SJSA1 (cell line): ENCODE measurements at places on chromosomes 4 and X. TPM values are rescaled to one million over a fixed set of nuclear protein-coding genes. Genes with fewer than 3 reads are reported as not detected.
A peak's percentile ranks its signal among the peaks of the same experiment; 100 is the strongest.

- DNase-seq: no peak
- no peaks in the 10 kb centered on the region for H3K36me3 ChIP-seq
- no peak overlapping the region for H3K4me3 ChIP-seq
- no peaks in the 10 kb centered on the region for H3K27me3 ChIP-seq
Measured at GRCh38 chrX:18574591-18574990, 97.3 kb downstream of the RS1 start.

GRCh38 chr4:98688411-98689290, 30.2 kb upstream of the TSPAN5 start:
- peak; percentile 49 for DNase-seq
- H3K4me3 ChIP-seq: no peak overlapping the region
- peak overlapping the region; percentile 34 for H3K27ac ChIP-seq
- peaks cover 15% of the 10 kb centered on the region for H3K4me1 ChIP-seq
- H3K36me3 ChIP-seq: no peaks in the 10 kb centered on the region

- no peaks in the 10 kb centered on the region for H3K27me3 ChIP-seq
- H3K27ac ChIP-seq: no peak overlapping the region
- H3K4me3 ChIP-seq: no peak overlapping the region
- H3K36me3 ChIP-seq: no peaks in the 10 kb centered on the region
Measured at GRCh38 chrX:63363788-63364187, 12.7 kb upstream of the SPIN4 start.

The ODAPH gene
- not detected in 2 replicates for total RNA-seq

DNA sequence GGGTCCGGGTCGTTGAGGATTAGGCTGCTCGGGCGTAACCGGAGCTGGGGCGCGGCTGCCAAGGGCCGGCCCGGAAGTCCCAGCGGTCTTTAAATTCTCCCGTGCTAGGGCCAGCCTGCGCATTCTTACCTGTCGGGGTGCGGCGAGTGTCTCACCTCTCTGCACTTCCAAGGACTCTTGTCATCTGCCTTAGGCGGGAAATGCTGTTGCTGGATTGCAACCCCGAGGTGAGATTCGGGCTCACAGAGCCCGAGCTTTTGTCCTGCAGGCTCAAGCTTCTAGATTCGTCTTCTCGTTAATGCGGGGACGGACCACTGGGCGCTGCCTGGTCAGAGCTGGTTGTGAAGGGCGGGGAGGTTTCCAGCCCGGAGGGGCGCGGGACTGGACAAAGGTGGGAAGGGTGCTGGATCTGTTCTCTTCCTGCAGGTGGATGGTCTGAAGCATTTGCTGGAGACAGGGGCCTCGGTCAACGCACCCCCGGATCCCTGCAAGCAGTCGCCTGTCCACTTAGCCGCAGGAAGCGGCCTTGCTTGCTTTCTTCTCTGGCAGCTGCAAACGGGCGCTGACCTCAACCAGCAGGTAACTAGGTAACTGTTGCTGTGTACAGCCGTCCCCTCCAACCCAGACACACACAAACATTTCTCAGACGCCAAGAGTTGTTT, at the start of gene ANKRD37:
Gene ANKRD37 (plus strand): TSS at position 118 of the 662 bp plus-strand sequence. CDS start 83 bp downstream, at position 201.
- H3K27ac ChIP-seq: peak within 1 kb of the TSS; percentile 92
- no peak for DNase-seq

GRCh38 chr4:147201016-147201415, 255.4 kb upstream of the TTC29 start:
- H3K4me3 ChIP-seq: no peak overlapping the region
- H3K27ac ChIP-seq: no peak overlapping the region
- no peaks in the 10 kb centered on the region for H3K36me3 ChIP-seq
- H3K27me3 ChIP-seq: no peaks in the 10 kb centered on the region

DNA sequence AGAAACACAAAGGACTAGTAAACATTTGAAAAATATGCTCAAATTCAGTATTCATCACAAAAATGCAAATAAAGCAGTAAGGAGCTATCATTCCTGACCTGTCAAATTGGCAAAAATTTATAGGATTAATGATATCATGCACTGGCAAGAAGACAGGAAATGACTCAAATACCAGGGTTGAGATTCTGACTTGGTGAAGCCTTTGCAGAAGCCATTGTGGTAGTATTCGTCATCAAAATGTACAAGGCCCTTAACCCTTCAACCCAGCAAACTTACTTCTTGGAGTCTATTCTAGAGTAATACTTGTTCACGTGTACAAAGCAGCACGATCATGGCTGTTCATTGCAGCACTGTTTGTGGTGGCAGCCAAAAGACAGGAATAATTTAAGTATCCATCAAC, 132.4 kb downstream of the ENOX2 start:
- DNase-seq: peak; percentile 10
- peaks cover 17% of the 10 kb centered on the region for H3K4me1 ChIP-seq
- H3K4me3 ChIP-seq: no peak overlapping the region
- H3K27ac ChIP-seq: no peak overlapping the region
- H3K36me3 ChIP-seq: no peaks in the 10 kb centered on the region
- H3K27me3 ChIP-seq: no peaks in the 10 kb centered on the region

The PABPC4L gene
- not detected in 2 replicates for total RNA-seq

DNA sequence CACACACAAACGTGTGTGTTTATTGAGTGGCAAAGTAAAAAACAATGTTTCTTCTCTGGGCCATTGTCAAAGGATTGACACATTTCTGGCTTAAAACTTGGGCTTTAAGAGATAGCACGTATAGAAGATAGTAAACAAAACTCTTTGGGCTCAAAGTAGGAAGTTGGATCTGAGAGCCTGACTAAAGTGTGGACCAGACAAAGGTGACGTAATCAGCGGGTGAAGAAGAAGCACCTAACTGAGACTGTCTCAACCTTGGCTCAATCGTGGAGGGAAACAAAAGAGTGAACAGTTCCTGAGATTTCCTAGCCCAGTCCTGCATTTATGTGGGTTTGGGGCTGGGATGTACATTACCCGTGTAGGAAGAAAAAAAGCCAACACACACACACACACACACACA, 13.7 kb downstream of the PFKFB1 start:
- H3K4me1 ChIP-seq: no peaks in the 10 kb centered on the region
- no peak overlapping the region for H3K27ac ChIP-seq
- H3K36me3 ChIP-seq: no peaks in the 10 kb centered on the region
- no peak overlapping the region for H3K4me3 ChIP-seq
- H3K27me3 ChIP-seq: no peaks in the 10 kb centered on the region

The UBA1 gene
- total RNA-seq: 144 and 184 TPM in 2 replicates

The ADGRG2 gene
- total RNA-seq: 0.11 TPM in 1 of 2 replicates, not detected in the other

The ATP2B3 gene
- total RNA-seq: not detected in 2 replicates

DNA sequence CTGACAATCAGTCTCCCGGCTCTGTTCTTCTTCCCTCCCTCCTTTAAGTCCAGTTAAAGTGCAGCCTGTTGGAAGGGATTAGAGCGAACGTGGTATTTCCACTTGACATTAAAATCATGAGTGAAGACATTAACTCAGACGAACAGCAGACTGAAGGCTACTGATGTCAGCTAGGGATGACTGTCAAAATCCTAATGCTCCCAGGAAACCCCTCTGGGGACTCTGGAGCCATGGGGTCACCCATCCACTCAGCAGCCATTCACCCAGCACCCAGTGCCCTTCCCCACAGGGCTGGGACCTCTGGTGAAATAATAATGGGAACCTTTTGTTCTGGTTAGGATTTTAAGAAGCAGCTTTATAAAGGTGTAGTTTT, 113.9 kb downstream of the DRD5 start:
- no peaks in the 10 kb centered on the region for H3K4me1 ChIP-seq
- no peak overlapping the region for H3K27ac ChIP-seq
- H3K4me3 ChIP-seq: no peak overlapping the region
- no peaks in the 10 kb centered on the region for H3K36me3 ChIP-seq
- no peak for DNase-seq
- no peaks in the 10 kb centered on the region for H3K27me3 ChIP-seq

- no peak for DNase-seq
- no peaks in the 10 kb centered on the region for H3K27me3 ChIP-seq
- H3K4me3 ChIP-seq: no peak overlapping the region
- no peaks in the 10 kb centered on the region for H3K36me3 ChIP-seq
- no peak overlapping the region for H3K27ac ChIP-seq
Measured at GRCh38 chrX:72100824-72101351, 30.8 kb downstream of the RTL5 start.

The LDB2 gene
- total RNA-seq: 8.0 and 16.5 TPM in 2 replicates

DNA sequence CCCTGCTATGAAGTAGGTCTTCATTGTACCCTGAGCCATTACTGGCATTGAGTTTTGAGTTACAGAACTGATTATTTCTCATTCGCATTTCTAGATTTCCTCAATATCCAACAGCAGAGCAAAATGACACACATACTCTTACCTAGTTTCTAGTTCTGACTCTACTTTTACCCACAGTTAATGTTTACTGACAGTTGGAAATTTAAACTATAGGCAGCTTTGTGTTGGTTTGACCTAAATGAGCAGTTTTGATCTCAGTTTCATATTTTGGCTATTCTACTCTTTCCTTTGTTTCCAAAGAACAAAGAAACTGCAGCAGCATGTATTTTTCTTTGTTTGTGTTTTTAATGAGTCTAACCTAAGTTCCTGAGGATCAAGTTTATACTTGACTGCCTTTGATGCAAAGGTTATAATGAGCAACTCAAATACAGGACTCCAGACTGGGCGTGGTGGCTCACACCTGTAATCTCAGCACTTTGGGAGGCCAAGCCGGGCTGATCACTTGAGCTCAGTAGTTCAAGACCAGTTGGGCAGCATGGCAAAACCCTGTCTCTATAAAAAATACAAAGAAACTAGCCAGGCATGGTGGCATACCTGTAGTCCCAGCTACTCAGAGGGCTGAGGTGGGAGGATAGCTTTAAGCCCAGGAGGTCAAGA, 30.4 kb downstream of the TXK start:
- DNase-seq: no peak
- H3K27me3 ChIP-seq: no peaks in the 10 kb centered on the region
- no peak overlapping the region for H3K27ac ChIP-seq
- no peaks in the 10 kb centered on the region for H3K4me1 ChIP-seq

- no peak for DNase-seq
- H3K4me3 ChIP-seq: no peak overlapping the region
- 0 out of 2 replicates have a peak, but pooled peaks cover 5% of the 10 kb centered on the region for H3K4me1 ChIP-seq
- no peaks in the 10 kb centered on the region for H3K36me3 ChIP-seq
- H3K27me3 ChIP-seq: no peaks in the 10 kb centered on the region
Measured at GRCh38 chr4:40202474-40202873, 5.6 kb downstream of the RHOH start.

DNA sequence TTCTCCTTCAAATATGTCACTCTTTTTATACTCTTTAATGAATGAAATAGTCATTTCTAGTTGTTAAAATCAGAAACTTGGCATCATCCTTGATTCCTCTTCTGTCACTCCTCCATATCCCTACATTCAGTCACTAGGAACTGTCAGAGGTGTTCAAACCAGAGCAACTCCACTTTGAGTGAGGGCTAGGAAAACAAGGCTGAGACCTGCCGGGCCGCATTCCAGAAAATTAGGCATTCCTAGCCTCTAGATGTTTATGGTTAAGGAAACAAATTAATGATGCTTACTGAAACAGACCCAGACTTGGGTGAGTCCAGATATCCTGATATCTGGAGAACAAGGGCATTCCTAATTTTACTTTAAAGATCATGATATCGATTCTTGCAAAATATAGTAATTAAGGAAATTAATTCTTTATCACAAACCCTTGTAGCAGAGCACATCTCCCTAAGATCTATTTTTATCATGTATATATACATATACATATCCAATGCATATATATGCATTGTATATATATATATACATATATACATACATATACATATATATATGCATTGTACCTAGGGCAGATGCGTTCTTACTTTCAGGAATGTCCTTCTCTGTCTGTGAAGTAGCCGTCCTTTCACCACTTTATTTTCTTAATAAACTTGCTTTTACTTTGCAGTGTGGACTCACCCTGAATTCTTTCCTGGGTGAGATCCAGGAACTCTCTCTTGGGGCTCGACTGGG, 98.4 kb upstream of the GC start:
- H3K4me3 ChIP-seq: no peak overlapping the region
- H3K27ac ChIP-seq: no peak overlapping the region
- H3K36me3 ChIP-seq: no peaks in the 10 kb centered on the region
- H3K27me3 ChIP-seq: no peaks in the 10 kb centered on the region
- no peaks in the 10 kb centered on the region for H3K4me1 ChIP-seq

DNA sequence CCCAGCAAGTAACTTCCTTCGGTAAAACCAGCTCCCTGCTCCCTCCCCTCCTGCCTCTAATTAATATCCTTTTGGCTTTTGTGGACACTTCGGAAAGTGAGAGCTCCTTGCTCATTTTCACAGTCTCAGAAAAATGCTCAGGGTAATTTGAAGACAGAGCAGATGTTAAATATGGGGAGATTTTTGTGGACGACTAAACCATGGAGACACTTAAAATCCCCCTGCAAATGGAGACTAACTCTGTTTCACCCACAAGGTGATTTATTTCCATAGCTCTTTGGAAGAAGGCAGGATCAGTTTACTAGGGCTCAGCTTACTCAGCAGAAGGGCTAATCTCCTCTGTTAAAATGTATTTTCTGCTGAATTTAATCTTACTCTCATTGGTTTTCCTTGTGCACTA, 12.2 kb upstream of the AMOT start:
- no peaks in the 10 kb centered on the region for H3K4me1 ChIP-seq
- DNase-seq: no peak
- no peaks in the 10 kb centered on the region for H3K27me3 ChIP-seq

The KIF4A gene
- 56.3 and 66.2 TPM in 2 replicates for total RNA-seq

- no peak for DNase-seq
- no peak overlapping the region for H3K4me3 ChIP-seq
- H3K27me3 ChIP-seq: no peaks in the 10 kb centered on the region
- no peaks in the 10 kb centered on the region for H3K4me1 ChIP-seq
- H3K27ac ChIP-seq: no peak overlapping the region
Measured at GRCh38 chrX:115311601-115312001, 22.1 kb downstream of the LUZP4 start.

DNA sequence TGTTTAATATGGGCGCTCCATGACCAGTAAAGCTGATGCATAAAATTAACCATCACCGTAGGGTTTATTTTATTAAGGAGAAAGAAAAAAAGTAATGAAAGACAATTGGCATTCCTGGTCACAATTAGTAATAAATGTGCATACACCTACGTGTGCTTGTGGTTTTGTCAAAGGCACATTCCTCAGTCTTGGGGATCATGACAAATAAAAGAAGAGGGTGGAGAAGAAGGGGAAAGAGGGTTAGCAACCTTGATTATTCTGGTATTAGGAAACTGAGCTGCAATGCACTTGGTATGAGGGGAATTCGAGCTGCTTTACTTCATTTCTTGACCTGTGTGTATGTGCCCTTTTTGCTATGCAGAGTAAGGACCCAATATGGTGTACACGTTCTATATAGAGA, 1798.3 kb upstream of the PCDH7 start:
- no peak overlapping the region for H3K27ac ChIP-seq
- no peak for DNase-seq
- H3K27me3 ChIP-seq: no peaks in the 10 kb centered on the region

DNA sequence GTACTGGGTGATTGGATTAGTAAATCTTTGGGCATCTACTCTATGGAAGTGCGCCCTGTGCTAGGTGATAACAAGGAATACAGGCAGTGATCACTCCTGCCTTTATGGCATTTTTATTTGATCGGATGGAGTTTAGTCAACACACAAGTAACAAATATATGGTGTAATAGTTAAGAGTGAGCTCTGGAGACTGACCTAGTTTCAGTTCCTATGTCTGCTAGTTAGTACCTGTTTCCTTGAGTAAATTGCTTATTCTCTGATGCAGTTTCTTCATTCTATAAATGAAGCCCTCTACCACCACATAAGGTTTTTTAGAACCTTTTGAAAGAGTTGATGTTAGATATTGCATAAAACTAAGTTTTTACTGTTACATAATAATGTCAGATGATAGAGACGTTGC, 134.6 kb downstream of the KDM6A start:
- no peak overlapping the region for H3K27ac ChIP-seq
- no peaks in the 10 kb centered on the region for H3K27me3 ChIP-seq
- H3K4me3 ChIP-seq: no peak overlapping the region
- DNase-seq: no peak
- H3K36me3 ChIP-seq: no peaks in the 10 kb centered on the region
- no peaks in the 10 kb centered on the region for H3K4me1 ChIP-seq

The TRIM61 gene
- not detected in 2 replicates for total RNA-seq

- no peak overlapping the region for H3K27ac ChIP-seq
- no peaks in the 10 kb centered on the region for H3K36me3 ChIP-seq
- H3K4me1 ChIP-seq: no peaks in the 10 kb centered on the region
- H3K4me3 ChIP-seq: no peak overlapping the region
Measured at GRCh38 chrX:43003204-43003565, 225.2 kb upstream of the PPP1R2C start.
